HT1080 (cell line): ENCODE measurements at places on chromosomes 6 and 20. TPM values are rescaled to one million over a fixed set of nuclear protein-coding genes. Genes with fewer than 3 reads are reported as not detected.

The OLIG3 gene
- not detected in 2 replicates for total RNA-seq

The PXT1 gene
- not detected in 2 replicates for total RNA-seq

The LST1 gene
- total RNA-seq: not detected in 2 replicates

The SLC4A11 gene
- total RNA-seq: 1.1 and 1.7 TPM in 2 replicates

The LKAAEAR1 gene
- total RNA-seq: 0.84 and 1.0 TPM in 2 replicates

The SLC25A27 gene
- total RNA-seq: 0.90 and 2.7 TPM in 2 replicates

The ZNF311 gene
- total RNA-seq: 0.40 and 0.51 TPM in 2 replicates

The THBD gene
- total RNA-seq: not detected in 2 replicates

The DCDC2 gene
- 0.27 TPM in 1 of 2 replicates, not detected in the other for total RNA-seq

The PAK5 gene
- total RNA-seq: not detected in 2 replicates

The TNFAIP3 gene
- 2.0 and 2.2 TPM in 2 replicates for total RNA-seq

The HCRTR2 gene
- not detected in 2 replicates for total RNA-seq

The RPN2 gene
- total RNA-seq: 206 and 231 TPM in 2 replicates

The PRL gene
- not detected in 2 replicates for total RNA-seq

The GPX5 gene
- not detected in 2 replicates for total RNA-seq

The FAM217A gene
- not detected in 2 replicates for total RNA-seq

The LPIN3 gene
- total RNA-seq: 0.07 and 0.31 TPM in 2 replicates

The PEX7 gene
- total RNA-seq: 6.3 and 8.5 TPM in 2 replicates

The CST7 gene
- 0.60 and 1.0 TPM in 2 replicates for total RNA-seq

The CGA gene
- 0.13 TPM in 1 of 2 replicates, not detected in the other for total RNA-seq

The KCNK15 gene
- total RNA-seq: not detected in 2 replicates

The ERVFRD-1 gene
- not detected in 2 replicates for total RNA-seq

The MYB gene
- 0.40 TPM in 2 replicates for total RNA-seq

The CD93 gene
- total RNA-seq: 0.03 and 0.20 TPM in 2 replicates

The CSE1L gene
- total RNA-seq: 172 and 185 TPM in 2 replicates

The ZFP64 gene
- 11.2 and 14.6 TPM in 2 replicates for total RNA-seq

The CYP24A1 gene
- total RNA-seq: 0.03 TPM in 1 of 2 replicates, not detected in the other

The GRIK2 gene
- total RNA-seq: 0.20 TPM in 1 of 2 replicates, not detected in the other

The OOEP gene
- total RNA-seq: not detected in 2 replicates

The UQCC2 gene
- 29.8 and 55.8 TPM in 2 replicates for total RNA-seq

The KIF6 gene
- total RNA-seq: 0.33 and 2.9 TPM in 2 replicates

The CCM2L gene
- 0.03 TPM in 1 of 2 replicates, not detected in the other for total RNA-seq

The SMLR1 gene
- not detected in 2 replicates for total RNA-seq

The C20orf204 gene
- 0.42 and 0.50 TPM in 2 replicates for total RNA-seq

The TRIM40 gene
- total RNA-seq: not detected in 2 replicates

The TFAP2C gene
- 8.3 and 11.7 TPM in 2 replicates for total RNA-seq

The AURKA gene
- 133 and 148 TPM in 2 replicates for total RNA-seq

The PHACTR1 gene
- 3.4 and 7.8 TPM in 2 replicates for total RNA-seq

The SIM1 gene
- total RNA-seq: not detected in 2 replicates

The ZNF165 gene
- total RNA-seq: 0.39 and 0.43 TPM in 2 replicates

The PLN gene
- not detected in 2 replicates for total RNA-seq

The CNBD2 gene
- total RNA-seq: 5.5 and 7.4 TPM in 2 replicates

The FAM209B gene
- total RNA-seq: not detected in 2 replicates

The MRPS26 gene
- total RNA-seq: 179 and 213 TPM in 2 replicates
